ENCODE measurements at places on chromosomes 2 and 18.

- no peak for DNase-seq
Measured at GRCh38 chr2:46000660-46001059, 296.5 kb upstream of the EPAS1 start.

DNA sequence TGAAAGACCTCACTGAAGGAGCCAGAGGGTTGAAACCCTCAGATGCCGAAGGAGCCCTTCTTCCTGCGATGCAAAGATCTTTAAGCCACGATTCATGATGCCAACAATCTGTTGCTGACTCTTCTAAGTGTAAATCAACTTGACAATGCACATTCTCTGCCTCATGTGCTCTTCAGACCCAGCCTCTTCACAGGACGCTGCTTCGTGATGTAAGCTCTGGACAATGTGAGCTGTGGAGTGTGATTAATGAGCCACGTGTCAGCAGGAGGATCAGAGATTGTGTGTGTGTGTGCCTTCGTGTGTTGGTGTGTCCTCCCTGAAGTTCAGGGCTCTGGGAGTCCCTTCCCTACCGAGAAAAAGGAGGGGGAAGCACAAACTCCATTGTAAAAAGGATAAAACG is 26.5 kb upstream of the TWIST2 start:
- no peak for DNase-seq

GRCh38 chr2:10157293-10157692 is 34.8 kb downstream of the RRM2 start:
- DNase-seq = no peak

DNA sequence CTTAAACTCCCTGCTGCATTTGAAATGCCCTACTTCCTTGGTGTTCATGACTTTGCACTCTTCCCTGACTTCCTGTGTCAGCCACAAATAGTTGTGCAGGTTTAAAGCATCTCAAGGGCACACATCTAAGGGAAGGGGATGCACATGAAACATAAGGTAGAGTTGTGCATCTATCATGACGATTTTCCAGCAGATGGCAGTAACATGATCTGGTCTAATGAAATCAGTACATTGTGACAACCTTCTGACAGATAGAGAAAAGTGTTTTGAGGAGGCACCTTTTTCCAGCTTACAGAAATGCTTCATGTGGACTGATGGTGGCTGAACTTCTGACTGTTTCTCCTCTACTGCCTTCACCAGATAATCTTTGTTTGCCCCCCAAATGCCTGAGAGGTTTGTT is 238.9 kb downstream of the XIRP2 start:
- DNase-seq = no peak

- DNase-seq = no peak
Measured at GRCh38 chr18:64986906-64987495, 763.8 kb upstream of the CDH7 start.

GRCh38 chr2:213475433-213475832 is 191.2 kb downstream of the SPAG16 start:
- DNase-seq = no peak

GRCh38 chr2:209688385-209688784 is 83.2 kb upstream of the UNC80 start:
- no peak for DNase-seq

- no peak for DNase-seq
Measured at GRCh38 chr2:221752781-221753180, 180.7 kb upstream of the EPHA4 start.

DNA sequence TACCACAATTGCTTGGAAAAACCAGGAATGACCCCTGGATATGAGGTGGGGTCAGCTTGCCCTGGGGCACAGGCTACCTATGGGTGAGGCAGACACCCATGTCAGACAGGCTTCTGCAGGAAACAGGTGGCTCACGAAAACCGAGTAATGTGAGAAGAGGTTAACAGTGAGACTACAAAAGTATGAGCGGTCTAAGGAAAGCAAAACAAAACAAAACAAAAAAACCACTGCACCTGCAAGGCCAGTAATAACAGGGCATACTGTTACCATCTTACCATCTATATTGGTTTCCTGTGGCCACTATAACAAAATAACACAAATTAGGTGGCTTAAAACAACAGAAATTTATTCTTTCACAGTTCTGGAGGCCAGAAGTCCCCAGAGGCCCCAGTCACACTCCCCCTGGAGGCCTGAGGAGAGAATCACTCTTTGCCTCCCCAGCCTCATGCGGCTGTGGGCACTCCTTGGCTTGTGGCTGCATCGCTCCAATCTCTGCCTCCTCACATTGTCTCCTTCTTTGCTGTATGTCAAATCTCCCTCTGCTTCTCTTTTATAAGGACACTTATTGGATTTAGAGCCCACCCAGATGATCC is 86.6 kb upstream of the EPC2 start:
- DNase-seq = no peak

DNA sequence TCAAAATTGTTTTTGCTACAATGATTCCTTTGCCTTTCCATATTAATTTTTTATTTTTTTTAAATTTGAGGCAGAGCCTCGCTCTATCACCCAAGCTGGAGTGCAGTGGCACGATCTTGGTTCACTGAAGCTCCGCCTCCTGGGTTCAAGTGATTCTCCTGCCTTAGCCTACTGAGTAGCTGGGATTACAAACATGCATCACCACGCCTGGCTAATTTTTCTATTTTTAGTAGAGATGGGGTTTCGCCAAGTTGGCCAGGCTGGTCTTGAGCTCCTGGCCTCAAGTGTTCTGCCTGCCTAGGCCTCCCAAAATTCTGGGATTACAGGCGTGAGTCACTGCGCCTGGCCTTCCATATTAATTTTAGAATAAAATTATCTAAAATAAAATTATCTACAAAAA is 41.3 kb downstream of the PTPN4 start:
- DNase-seq = no peak

GRCh38 chr2:161250864-161251436 is 57.3 kb upstream of the PSMD14 start:
- no peak for DNase-seq

DNA sequence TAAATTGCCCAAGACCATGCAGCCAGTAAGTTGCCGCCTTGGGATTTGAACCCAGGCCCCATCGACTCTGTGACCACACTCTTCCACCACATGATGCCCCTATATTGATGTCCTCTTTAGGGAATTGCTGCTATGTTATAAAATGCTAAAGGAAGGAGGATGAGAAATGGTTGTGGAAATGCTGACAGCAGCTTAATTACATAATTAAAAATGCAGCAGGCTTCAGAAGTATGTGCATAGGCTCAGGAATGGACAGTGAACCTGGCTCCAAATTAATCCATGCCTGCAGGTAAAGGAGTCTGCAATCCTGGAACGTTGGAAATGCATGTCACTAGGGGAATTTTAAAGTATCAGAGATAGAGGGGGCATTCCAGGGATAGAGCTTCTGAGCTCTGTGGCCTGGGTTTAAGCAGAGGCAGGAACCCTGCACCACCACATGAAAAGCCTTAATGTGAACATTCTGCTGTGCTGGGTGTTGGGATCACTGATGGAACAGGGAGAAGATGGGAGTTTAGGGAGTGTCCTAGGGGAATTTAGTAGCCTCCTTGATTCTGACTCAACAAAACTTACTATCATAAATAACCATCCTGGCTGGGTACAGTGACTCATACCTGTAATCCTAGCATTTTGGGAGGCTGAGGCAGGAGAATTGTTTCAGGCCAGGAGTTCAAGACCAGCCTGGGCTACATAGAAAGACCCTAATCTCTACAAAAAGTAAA is 76.1 kb upstream of the CCDC85A start:
- no peak for DNase-seq

DNA sequence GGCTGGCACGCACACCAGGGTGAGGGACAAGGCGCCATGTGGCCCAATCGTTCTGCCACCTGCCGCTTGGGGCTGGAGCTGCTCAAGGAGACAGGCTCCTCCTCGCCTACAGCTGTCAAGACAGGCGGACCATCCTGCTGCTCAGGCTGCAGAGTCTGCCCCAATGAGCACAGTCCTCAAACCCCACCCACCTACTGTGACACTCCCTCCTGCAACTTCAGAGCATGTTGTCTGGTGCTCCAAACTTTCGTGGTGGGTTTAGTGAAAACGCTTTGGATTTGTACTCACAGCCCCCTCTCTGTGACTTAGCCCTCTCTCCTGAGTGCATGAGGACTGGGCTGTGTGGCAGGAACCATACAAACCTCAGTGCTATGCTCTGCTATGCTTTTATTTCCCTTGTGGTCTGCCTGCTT is 23.2 kb upstream of the SLC35F6 start:
- no peak for DNase-seq

GRCh38 chr18:52337276-52337675 is 2.7 kb upstream of the DCC start:
- DNase-seq = no peak

- no peak for DNase-seq
Measured at GRCh38 chr2:239465017-239466001, 64.5 kb upstream of the HDAC4 start.

DNA sequence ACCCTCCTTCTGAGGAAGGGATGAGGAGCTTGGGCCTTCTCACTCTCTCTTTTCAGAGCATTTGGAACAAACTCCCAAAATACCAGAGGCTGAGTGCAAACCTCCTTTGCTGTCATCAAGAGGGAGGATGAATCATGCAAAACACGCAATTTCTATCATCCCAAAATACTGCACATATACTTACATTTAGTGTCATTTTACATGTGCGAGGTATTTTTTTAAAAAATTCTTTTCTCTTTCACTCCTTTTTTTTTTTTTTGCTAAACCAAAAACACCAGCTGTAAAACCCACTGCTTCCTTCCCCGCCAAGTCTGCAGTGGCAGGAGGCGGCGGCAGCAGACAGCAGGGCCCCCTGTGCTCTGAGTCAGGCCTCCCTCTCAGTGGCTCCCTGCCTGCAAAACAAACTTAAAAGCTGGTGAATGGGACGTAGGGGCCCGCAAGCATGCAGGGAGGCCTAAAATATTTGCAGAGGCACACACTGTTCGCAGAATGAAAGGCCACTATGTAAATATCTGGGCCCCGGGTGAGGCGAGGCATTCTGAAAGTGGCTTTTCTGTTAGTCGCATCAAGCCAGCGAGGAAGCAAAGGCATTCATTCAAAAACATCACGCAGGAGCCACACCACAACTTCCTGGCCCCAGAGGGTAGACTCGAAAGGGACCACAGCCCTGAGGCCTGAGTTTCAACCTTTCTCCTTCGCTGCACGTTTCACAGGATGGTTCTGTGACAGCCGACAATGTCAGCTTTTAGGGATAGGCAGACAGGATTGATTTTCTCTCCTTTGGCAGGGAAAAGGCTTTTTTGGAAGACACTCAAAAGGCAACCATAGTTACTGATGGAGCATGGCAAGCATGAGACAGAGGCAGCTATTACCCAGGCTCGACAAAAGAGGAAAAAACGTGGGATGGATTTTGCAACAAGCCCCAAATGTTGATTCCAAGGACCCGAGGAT is 73.4 kb downstream of the ACTR2 start:
- peak; percentile 66 for DNase-seq

- no peak for DNase-seq
Measured at GRCh38 chr2:3434654-3435053, 55.2 kb downstream of the TRAPPC12 start.

GRCh38 chr2:70381821-70382220 is 80.0 kb upstream of the FAM136A start:
- no peak for DNase-seq

DNA sequence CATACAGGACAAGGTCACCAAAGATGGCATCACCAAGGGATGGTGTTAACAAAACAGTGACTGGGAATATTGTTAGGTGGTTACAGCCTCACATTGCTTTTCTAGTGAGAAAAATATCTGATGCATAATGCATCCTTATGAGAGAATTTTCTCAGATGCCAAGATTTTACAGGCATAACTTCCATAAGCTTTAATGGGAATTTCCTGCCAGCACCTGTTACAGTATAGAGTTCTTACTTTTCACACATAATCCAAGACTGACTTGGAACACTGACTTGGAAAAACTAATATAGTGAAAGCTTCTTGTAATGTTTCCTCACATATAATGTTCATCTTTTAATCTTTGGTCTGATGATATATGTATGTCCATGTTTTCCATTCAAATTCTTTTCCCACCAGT is 402.8 kb downstream of the ARHGAP15 start:
- no peak for DNase-seq

DNA sequence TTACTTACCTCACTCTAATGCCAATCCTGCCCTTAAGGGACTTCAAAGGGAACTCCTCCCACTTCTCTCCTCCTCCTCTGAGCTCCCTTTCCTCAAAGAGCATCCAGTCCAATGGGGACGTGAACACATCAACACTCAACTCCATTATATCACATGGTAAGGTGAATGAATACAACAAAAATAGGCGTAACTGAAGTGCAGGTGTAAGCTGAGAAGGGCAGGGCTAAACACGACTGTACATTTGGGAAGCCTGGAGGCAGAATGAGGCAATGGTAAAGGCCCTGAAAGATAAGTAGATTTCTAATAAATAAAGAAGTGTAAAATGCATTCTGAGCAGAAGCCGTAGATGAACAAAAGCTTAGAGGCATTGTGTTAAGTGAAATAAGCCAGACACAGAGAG is 226.1 kb upstream of the TRIB2 start:
- no peak for DNase-seq

DNA sequence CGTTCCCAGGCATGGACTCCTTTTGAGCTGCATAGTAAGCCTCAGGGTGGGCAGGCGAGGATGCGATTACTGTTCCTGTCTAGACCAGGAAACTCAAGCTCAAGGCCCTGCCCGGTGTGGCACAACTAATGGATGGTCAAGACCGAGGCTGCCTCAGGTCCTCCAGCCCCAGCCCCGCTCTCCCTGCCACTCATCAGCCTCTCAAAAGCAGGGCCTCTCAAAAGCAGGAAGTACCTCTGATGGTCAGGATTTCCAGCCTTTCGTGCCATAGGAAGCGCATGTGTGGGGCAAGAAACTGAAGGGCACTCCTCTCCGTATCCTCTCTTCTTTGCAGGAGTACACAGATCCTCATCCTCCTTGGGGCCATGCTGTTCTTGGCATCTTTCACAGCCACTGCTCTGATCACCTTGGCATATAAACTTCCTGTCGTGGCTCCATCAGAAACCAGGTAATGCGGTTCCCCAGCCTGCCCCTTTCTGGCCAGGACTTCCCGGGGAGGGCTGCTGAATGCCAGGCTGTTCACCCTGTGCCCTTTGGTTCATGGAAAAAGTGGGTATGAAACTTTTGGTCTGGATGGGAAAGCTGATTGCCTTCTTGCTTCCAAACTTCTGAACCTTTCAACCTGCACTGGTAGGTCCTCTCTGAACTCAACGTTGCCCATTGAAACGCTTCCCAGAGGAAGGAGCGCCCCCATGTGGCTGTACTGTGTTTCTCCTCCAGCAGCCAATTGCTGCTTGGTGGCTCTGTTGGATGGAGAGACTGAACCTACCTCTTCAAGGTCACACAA is 82.8 kb upstream of the SEC11C start:
- peak; percentile 42 for DNase-seq

- no peak for DNase-seq
Measured at GRCh38 chr2:1088192-1088860, 137.7 kb downstream of the SNTG2 start.

DNA sequence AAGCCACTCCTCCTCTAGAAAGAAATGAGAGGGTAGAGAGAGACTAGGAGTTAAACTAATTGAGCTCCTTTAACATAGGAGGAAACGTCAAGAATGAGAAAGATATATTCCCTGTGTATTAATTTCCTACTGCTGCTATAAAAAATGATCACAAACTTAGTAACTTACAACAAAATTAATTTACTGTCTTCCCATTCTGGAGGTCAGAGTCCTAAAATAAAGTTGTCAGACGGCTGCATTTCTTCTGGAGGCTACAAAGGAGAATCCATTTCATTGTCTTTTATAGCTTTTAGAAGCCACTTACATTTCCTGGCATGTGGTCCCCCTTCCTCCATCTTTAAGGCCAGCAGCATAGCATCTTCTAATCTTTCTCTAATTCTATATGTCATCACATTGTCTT is 26.9 kb downstream of the ICA1L start:
- DNase-seq = no peak
